Smooth muscle cell of bladder (primary cell): ENCODE measurements at places on chromosomes 5 and 9. TPM values are rescaled to one million over a fixed set of nuclear protein-coding genes. Genes with fewer than 3 reads are reported as not detected.

Gene GCNT1
- 10.7 and 30.0 TPM in 2 replicates for total RNA-seq

Gene PFN3
- total RNA-seq: not detected in 2 replicates

Gene FOXD4L3
- total RNA-seq: not detected in 2 replicates

Gene SLC6A7
- total RNA-seq: not detected in 2 replicates

Gene IRF1
- total RNA-seq: 12.3 and 13.8 TPM in 2 replicates

Gene TLE4
- 11.8 and 13.2 TPM in 2 replicates for total RNA-seq

Gene PCDHA3
- 0.14 and 0.28 TPM in 2 replicates for total RNA-seq

Gene MEGF9
- 8.4 and 13.5 TPM in 2 replicates for total RNA-seq

Gene RAPGEF6
- 11.5 and 34.5 TPM in 2 replicates for total RNA-seq

Gene FRRS1L
- 0.09 and 0.14 TPM in 2 replicates for total RNA-seq

Gene EIF4E1B
- not detected in 2 replicates for total RNA-seq

Gene RASEF
- 0.14 and 0.18 TPM in 2 replicates for total RNA-seq

Gene EGFLAM
- total RNA-seq: 2.7 and 4.7 TPM in 2 replicates
